ENCODE measurements at places on chromosomes 6 and 20.

- DNase-seq, result no peak
These were observed 12.9 kb downstream of the MAPRE1 start for GRCh38 chr20:32832664-32833063.

- no peak for DNase-seq
These were observed 18.7 kb upstream of the LAMP5 start for GRCh38 chr20:9495701-9496100.

DNA sequence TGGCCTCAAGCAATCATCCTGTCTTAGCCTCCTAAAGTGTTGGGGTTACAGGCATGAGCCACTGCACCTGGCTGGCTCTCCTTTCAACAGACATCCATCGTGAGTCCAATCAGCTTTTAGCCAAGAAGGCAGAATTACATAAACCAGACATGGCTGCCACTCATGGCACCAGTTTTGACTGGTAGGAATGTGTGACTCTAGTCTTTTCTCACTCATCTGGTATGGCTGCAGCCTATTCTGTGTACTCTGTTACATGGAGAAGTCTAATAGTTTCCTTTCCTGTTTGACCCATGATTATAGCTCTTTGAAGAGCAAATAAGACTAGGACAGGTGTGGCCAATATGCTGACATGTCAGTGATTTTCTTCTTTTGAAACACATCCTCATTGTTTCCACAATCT lies 27.0 kb upstream of the RNF144B start:
- no peak for DNase-seq

- no peak for DNase-seq
These were observed 25.6 kb upstream of the MC3R start for GRCh38 chr20:56222945-56223344.

- no peak for DNase-seq
These were observed 142.1 kb downstream of the MYB start for GRCh38 chr6:135323202-135323668.

- DNase-seq, result no peak
These were observed 100.8 kb upstream of the GPR6 start for GRCh38 chr6:109877028-109878004.

GRCh38 chr6:40760887-40761286 lies 173.7 kb upstream of the LRFN2 start:
- DNase-seq, result no peak

- DNase-seq, result no peak
These were observed 40.9 kb downstream of the DOP1A start for GRCh38 chr6:83108378-83108777.

- DNase-seq, result no peak
These were observed 451.8 kb downstream of the CD83 start for GRCh38 chr6:14569394-14569793.

- DNase-seq, result no peak
These were observed 77.9 kb downstream of the GNAS-AS1 start for GRCh38 chr20:58772786-58773185.

- no peak for DNase-seq
These were observed 6.1 kb downstream of the UBE2J1 start for GRCh38 chr6:89346433-89346832.

DNA sequence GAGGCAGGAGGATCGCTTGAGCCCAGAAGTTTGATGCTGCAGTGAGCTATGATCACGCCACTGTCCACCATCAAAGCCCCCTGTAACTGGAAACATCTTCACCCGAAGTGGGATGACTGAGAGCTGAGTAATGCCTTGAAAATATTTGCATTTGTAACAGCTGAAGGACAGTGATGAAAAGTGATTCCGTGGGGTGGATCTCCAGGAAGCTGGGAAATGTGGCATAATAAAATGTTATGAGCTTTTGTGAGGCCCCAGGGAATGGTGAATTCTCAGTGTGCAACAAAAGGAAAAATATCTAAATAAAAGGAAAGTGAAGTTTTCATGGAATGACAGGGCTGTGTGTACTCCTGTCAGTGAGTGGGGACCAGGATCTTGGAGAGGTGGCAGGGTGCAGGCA lies 92.0 kb downstream of the JAG1 start:
- no peak for DNase-seq

GRCh38 chr20:32474009-32474716 lies 111.0 kb downstream of the NOL4L start:
- DNase-seq, result no peak

- DNase-seq, result no peak
These were observed 18.1 kb downstream of the HLA-DPB1 start for GRCh38 chr6:33093855-33094254.

DNA sequence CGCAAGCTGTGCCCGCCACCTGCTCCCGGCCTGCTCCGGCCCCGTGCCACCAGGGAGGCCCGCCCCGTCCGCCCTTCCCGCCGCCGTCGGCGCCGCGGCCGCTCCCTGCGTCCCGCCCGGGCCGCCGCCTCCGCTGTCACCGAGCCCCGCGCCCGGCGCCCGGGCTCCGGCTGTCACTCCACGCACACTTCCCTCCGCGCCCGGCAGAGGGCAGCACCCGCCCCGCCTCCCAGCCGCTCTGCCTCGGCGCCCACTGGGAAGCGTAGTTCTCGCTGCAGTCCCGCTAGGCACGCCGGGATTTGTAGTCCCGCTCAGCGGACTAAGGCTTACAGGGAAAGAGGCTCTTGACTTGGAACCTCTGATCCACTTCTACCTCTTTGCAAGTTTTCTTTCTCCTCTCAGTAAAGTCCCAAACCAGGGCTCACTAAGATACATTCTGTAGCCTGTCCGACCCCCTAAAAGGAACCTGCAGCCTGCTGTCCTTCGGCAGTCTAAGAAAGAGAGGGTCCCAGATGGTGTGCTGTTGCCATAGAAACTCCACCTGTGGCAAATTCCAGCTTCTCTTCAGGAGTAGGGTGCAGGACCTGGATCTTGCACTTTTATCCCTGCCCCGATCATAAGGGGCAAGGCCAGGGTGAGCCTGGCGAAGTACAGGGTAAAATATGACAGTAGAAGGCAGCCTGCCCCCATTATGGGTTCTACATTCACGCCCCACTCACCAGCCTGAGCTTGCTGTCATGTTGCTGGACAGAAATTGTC lies at the start of gene TFEB:
TFEB (minus strand) TSS at position 182 of the 759 bp plus-strand sequence. CDS start 44,395 bp downstream, outside the sequence.
- DNase-seq, result peak; percentile 65

GRCh38 chr20:58019850-58020625 lies 208.4 kb downstream of the ANKRD60 start:
- no peak for DNase-seq

DNA sequence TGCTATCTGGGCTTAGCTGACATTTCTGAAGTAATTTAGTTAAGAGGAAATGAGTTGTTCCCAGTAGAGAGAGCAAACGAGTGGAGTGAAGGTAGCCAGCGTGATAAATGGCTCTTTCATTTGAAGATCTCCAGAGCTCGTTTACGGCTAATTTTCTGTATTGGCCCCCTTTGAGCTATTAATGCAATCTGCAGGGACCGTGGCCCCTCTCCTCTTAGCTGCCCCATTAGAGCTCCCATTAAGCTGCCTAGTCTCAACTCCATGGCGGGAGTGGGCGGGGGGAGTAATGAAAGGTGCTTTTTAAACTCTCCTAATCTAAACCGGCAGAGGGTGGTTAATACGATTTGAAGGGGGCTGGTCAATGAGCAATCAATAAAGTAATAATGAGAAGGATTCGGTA lies 12.5 kb downstream of the TFAP2B start:
- no peak for DNase-seq

GRCh38 chr20:48805286-48805685 lies 22.5 kb downstream of the PREX1 start:
- DNase-seq, result no peak

- no peak for DNase-seq
These were observed 104.9 kb downstream of the SNX5 start for GRCh38 chr20:17863577-17864292.

GRCh38 chr20:57329608-57330221 lies at the start of gene SPO11:
Gene SPO11 (plus strand): TSS chr20:57329803. CDS start chr20:57329868, 65 bp downstream.
- no peak for DNase-seq

DNA sequence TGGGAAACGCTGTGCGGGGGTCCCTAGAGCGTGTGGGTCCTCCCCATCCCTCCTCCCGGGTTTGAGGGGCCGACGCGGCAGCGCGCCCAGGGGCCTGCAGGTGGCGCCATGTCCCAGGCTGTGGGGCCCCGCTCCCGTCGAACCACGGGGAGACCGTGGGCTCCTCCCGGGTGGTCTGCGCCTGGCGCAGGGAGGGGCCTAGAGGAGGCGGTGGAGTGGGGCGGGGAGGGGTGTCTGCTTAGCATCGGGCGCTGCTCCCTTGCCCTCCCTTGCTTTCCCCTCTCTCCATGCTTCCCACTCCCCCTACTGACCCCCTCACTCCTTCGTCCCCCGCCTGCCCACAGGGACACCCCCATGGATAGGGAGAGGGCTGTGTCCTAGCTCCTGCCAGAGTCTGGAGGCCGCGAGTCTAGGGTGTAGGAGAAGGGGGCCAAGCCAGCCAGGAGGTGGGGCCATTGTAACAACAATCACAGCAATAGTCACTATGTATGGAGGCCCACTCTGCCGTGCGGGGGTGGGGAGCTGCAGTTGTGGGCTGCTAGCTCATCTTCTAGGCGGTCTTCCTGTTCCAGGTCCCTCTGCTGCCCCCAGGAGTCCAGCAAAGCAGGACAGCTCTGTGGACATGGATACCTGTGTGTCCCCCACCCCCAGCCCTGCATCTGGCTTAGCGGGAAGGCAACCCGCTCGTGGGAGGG lies 51.7 kb downstream of the CHMP4B start:
- no peak for DNase-seq

DNA sequence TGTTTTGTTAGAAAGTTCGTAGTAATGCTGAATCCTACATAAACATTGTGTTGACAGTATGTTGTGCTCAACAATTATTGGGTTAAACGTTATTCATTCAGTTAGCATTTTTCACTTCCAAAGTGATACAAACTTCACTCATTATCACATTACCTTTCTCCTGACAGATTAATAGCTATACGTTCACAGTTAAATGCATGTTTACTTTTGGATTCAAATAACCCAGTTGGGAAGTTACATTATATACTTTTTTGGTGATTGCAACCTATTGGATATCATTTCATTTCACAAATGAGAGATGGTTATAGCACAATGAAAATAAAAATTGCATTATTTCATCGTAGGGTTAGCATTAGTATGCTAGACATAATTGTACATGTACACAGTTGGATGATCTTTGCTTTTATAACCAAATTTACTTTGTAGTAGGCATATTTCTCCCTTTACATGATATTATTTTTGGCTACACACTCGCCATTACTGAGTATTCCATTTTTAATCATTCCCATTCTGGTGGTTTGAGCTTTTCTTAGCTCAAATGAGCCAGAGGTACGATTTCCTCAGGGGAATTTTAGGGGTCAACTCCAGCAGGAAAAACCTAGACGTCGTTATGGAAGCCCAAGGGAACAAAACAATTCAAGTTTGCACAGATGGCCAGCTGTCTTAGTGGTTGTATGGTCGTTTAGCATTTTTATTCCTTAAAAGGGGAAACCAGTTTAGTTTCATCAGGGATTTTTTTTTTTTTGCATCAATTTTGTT lies 2.1 kb upstream of the HIVEP1 start:
- no peak for DNase-seq

DNA sequence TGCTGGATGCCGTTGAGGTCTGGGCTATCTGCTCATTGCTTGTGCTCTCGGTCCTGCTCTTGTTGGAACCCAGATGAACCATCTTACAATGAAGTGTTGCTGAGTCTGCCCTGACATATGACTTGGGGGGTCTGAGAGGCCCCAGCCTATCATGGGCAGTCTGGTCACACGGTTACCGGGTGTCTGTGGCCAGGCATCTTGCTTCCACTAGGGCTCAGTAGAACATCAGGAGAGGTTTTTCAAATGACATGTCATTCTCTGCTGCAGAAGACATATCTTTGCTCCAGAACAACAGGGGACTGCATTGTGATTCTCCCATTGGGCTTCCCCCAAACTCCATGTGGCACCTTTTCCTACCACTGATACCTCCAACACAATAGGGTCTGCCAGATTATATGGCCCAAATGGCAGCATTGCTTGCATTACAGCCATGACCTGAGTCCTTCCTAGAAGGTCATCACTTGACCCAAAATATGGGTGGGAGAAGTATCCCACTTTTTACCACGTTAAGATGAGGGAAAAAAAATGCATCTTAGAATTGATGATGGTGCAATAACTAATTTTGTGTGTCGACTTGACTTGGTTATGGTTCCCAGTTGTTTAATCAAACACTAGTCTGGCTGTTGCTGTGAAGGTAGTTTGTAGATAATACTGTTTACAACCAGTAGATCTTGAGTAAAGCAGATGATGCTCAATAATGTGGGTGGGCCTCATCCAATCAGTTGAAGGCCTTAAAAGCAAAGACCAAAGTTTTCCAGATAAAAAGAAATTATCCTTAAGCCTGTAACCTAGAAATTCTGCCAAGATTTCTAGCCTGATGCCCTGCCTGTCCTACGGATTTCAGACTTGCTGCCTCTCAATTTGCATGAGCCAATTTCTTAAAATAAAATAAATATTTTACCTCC lies 241.0 kb downstream of the QKI start:
- DNase-seq, result no peak

DNA sequence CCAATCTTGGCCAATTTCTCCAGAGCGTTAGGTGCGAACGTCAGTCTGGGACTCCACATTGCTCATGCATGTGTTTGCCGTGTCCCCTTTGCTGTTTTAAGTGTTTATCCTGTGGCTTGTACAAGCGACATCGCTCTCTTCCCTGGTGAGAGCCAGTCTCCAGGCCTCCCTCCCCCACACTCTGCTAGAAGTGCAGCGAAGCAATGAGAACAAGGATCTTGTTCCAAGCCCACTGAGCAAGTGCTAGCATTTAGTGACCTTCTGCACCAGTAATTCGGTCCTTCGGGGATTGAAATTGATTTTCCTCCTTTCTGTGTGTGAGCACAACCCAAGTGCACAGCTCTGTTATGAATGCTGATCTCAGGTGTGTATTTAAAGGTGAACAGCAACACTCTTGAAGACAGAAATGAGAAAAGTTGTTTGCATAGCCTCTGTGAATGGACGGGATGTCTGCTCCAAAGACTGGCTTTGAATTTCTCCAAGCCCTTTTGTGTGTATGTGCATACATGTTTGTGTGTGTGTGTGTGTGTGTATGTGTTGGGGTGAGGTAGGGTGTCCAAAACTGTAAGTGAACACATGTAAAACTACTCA lies 29.0 kb downstream of the CD83 start:
- DNase-seq, result no peak

- no peak for DNase-seq
These were observed 2.8 kb downstream of the HMGA1 start for GRCh38 chr6:34239500-34239825.

DNA sequence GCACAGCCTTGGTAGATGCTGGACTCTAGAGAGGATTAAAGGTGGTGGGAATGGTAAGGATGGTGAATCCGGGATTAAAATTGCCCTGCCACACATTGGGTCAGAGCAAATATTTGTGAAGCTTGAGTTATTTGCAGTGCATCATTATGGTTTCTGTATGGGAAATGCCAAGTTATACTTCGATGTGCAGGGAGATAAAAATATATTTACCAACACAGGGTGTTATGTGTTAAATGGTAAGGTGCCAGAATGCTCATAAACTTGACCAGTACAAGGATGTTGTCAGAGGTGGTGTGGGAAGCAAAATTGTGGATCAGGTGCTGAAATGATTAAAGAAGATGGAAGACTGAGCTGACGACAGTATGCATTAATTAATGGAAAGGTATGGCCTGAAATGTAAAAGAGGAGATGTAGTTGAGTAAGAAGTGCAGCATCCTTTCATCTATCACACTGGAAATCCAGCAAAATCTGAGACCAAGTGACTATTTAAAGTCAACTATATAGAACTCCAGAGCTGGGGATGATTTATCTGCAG lies 262.3 kb downstream of the ADGB start:
- DNase-seq, result no peak

- no peak for DNase-seq
These were observed 74.4 kb downstream of the OPRM1 start for GRCh38 chr6:154113392-154113791.

Measured in Panc1 (cell line).